ENCODE measurements at places on chromosomes 1 and 21.

DNA sequence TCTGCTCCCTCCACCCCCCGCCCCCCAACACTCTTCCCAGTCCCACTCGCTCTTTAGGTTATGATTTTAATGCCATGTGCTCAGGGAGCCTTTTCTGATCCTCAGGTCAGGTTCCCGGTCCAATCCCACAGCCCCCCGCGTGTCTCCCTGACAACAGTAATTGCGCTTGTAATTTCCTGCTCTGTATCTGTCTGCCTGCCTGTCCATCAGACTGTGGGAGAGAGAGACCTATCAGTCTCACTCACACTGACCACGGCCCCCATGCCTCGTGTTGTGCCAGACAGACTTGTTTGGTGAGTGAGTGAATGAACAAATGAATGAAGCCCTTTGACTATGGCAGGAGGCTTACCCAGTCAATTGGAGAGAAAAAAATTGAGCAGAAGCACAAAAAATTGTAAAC is 50.8 kb upstream of the ECE1 start:
- DNase-seq: no peak

DNA sequence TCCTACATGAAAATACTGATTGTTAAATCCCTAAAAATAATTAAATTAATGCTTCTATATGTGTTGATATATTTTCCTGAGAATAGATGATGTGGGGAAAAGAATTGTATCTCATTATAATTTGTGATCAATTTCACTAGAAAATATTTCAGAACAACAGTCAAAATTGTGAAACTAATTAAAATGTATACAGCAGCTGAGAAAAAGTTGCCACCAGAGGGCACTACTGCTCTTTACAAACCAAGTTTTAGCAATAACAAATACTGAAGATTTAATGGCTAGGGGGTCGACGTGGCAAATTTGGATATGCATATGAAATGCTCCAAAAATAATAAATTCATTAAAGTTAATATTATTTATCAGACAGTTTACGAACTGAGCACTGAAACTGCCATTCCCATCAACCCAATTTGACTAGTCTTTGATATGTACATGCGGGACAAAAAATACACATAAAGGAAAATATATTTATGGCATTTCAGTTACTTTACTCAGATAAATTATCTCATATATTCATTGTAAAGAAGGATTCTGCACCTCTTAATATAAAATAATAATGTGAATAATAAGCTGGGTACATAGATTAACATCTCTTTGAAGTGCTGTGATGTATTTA is 96.3 kb upstream of the TMPRSS15 start:
- peak; percentile 41 for DNase-seq

- DNase-seq: no peak
These were observed 230.1 kb upstream of the RAB4A start for GRCh38 chr1:229040630-229041358.

GRCh38 chr21:36710729-36711048 is 11.8 kb downstream of the SIM2 start:
- DNase-seq: peak; percentile 25

DNA sequence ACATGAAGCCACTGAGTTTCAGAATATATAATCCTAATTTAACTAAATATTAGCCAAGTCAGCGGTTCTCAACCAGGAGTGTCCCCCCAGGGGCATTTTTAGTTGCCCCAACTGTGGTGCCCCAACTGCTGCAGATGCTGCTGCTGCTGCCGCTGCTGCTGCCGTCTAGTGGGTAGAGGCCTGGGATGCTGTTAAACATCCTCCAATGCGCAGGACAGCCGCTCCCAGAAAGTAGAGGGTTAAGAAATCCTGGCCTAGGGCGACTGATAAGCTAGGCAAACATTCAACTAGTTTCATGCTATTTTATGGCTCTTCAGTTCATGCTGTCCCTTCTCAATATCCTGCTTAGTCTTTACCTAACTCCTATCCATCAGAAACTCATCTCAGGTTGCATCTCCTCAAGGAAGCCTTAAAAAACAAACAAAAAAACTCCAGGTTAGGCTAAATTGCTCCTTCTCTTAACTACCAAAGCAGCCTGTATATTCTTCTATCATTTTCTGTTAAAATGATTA is 9.9 kb upstream of the DCAF6 start:
- DNase-seq: no peak

DNA sequence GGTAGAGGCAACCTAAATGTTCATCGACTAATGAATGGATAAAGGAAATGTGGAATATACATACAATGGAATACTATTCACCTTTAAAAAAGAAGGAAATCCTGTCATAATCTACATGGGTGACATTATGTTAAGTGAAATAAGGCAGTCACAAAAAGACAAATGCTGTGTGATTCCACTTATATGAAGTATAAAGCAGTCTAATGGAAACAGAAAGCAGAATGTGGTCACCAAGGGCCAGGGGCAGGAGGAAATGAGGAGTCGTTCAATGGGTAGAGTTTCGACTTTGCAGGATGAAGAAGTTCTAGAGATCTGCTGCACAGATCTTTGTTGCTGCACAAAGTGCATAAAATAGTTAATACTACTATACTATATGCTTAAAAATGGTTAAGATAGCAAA is 7.8 kb downstream of the DIPK1A start:
- DNase-seq: peak; percentile 45

- no peak for DNase-seq
These were observed 10.2 kb downstream of the SETSIP start for GRCh38 chr1:92065042-92065441.

GRCh38 chr1:17307329-17307728 is 668 bp upstream of the PADI4 start:
- no peak for DNase-seq

- DNase-seq: no peak
These were observed 78.7 kb downstream of the ZP4 start for GRCh38 chr1:237812061-237812460.

DNA sequence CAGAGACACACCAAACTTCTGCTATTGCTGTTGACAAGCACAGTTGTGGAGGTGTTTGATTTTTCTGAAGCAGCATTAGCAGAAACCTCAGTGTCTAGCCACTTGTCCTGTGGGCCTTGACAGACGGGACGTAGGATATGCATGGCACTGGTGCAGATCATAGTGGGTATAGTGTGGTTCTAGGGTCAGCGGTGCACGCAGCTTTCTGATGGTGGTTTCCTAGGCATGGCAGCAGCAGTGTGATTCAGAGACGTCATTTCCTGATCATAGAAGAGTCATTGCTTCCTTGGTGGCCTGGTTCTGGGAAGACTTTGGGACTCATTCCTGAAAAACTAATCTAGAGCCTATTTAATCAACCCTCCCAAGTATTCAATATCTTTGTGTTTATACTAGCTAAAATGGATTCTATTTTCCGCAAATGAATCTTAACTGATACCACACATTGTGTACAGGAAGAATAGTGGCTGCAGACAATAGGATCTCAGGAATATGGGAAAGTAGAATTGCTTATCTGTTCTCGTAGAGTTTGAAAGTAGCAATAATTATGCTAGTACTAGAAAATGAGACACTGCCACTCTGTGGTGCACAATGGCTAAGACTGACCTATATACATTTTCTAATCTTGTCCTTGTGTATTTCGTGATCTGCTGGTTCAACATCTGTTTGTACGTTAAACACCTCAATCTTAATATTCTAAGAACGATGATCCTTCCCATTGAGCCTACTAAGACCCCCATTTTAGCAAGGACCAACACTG is 2.8 kb upstream of the USP1 start:
- no peak for DNase-seq

DNA sequence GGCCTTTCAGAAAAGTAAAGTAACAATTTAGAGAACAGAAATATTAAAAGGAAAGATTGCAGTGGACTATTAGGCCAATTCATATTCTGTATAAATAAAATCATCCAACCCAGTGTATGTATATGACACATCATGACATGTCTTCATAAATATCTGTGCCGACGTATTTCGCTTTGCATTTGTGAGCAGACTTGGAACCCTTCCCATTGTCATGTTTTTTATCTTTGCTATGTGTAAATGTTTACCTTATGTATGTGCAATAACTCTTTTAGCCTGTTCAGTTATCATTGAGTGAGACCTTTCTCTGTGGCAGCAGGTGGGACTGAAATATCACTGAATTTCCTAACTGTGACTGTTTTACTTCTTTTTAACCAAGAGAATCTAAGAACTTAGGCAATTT is 58.0 kb upstream of the FAM3B start:
- DNase-seq: no peak

DNA sequence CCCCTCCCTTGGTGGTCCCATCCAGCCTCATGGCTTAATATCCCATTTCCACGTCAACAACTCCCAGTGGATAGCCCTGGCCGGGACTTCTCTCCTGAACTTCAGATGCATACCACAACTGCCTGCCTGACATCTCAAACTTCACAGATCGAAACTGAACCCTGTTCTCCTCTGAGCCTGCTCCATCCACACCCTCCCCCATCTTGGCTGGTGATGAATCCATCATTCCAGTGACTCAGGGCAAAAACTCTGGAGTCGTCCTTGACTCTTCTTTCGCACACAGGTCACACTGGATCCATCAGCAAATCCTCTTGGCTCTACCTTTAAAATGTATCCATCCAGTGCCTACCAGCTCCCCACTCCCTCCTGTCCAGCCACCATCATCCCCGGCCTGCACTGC is 3.9 kb downstream of the TAS1R2 start:
- DNase-seq: no peak

DNA sequence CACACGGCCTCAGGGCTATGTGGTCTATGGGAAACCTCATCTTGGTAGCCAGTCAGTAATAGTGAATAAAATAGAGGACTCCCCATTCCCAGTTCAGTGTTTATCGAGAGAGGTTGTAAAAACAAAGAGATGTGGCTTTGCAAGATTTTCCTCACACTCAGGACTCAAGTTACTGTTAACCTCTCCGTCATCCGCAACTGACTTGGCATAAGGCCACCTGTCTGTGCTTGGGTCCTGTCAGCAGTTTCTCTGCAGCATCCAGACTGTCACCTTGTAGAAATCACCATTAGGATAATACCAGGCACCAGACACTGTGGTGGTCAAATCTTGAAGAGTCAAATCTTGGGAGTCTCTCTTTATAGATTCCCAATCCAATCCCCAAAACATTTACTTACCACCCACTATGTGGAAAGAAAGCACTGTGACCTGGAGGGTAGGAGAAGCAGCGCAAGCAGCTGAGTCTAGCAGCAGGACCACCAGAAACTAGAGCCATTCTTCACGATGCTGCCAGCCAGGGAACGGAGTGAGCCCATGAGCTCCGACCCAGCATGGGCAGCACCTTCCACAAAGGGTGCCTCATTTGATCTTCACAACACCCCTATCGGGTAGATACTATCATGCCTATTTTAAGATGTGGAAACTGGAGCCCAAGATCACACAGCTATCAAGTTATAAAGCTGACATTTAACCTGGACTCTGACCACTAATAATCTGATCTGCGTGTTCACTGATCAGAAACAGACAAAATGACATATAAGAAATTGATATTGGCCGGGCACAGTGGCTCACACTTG is 5.6 kb upstream of the GPR25 start:
- no peak for DNase-seq

GRCh38 chr1:187121661-187122060 is 292.9 kb downstream of the PLA2G4A start:
- no peak for DNase-seq

- peak; percentile 86 for DNase-seq
These were observed 7.4 kb downstream of the EFNA4 start for GRCh38 chr1:155070721-155071569.

DNA sequence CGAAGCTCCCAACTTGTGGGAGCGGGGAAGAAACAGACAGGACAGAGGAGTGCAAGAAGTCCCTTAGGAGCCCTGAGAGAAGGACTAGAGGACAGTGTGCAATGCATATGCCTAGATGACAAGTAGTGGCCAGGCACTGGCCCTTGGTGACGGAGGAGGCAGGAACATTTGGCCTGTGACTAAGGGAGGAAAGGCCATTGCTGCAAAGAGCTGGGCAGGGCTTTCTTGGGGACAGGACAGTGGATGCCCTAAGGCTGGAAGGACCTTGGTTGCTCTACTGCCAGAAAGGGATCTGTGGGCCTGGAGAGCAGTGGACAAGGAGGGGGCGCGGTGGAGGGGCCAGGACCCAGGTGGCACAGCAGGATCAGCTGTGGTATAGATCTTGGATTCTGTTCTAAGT is 481.3 kb downstream of the CAMTA1 start:
- no peak for DNase-seq

DNA sequence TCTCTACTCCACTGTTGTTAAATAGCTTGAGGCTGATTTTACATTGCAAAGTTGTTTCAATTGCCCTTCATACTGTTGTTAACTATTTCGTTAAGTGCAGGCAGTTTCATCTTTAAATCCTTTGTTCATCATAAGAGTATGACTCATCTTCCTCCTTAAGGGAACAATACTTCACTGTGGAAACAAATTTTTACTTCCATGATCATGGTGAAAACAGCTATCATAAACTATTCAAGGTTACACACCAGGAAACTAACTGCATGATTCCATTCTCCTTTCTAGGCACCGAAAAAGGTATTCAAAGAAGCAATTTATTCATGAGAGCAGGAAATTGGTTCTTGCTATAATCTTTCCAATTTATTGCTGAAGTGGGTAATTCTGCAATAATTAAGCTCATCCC is 593.2 kb downstream of the LRRIQ3 start:
- DNase-seq: no peak

DNA sequence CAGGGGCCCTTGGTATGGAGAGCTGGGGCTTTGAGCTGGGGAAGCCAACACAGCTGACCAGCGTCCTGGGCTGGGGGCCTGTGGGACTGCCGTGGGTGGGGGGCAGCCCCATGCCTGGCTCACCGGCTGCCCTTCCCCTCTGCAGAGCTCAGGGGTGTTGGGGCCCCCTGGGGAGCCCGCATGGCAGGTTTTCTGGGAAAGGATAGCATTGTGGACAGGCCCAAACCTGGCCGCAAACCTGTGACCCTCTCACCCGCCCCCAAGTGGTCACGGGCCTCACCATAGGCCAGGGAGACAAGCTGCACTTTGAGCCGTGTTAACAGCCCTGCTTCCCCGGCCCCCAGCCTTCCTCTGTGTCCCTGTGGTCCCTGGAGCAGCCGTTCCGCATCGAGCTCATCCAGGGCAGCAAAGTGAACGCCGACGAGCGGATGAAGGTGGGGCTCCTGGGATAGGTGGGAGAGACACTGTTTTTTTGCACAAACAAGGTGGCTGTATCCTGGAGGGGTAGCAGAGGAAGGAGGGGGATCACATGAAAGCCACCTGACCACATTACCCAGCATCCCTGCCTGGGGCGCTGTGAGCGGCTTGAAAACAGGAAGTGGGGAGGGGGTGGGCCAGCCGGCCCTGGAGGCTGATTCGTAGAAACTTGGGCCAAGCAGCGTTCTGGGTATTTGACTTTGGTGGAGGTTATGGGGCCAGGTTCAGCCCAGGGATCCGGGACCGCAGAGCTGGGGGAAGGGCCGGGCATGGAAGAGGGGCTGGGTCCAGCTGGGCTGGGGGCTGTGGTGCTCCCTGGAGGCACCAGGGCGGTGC is 65.9 kb downstream of the PIK3CD start:
- peak; percentile 88 for DNase-seq

GRCh38 chr1:21822349-21822748 is 10.3 kb downstream of the LDLRAD2 start:
- DNase-seq: no peak

DNA sequence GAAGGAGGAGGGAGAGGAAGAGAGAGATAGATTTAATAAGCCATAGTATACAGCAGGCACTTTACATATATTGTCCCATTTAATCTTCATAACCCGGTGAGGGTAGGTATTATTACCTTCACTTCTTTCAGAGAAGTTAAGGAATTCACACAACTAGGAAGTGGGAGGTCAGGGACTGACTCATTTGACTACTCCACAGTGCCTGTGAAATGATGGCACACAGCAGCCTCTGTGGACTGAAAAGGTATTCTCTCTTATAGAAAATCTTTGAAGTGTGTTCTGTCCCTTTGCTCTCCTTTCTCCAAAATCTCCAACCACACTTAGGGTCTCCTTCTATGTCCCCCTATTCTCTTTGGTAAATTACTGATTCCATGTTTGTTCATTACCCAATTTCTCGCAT is 23.9 kb downstream of the PALMD start:
- no peak for DNase-seq

GRCh38 chr1:78996791-78997190 is 9.7 kb downstream of the ADGRL4 start:
- DNase-seq: no peak

Data from activated T-cell treated with anti-CD3 and anti-CD28 coated beads, Interleukin-2, amount 50 U/mL, for 48 hours (primary cell).